Fibroblast of skin of right biceps (primary cell): ENCODE measurements at places on chromosomes 1 and 21.
A peak's percentile ranks its signal among the peaks of the same experiment; 100 is the strongest.

DNA sequence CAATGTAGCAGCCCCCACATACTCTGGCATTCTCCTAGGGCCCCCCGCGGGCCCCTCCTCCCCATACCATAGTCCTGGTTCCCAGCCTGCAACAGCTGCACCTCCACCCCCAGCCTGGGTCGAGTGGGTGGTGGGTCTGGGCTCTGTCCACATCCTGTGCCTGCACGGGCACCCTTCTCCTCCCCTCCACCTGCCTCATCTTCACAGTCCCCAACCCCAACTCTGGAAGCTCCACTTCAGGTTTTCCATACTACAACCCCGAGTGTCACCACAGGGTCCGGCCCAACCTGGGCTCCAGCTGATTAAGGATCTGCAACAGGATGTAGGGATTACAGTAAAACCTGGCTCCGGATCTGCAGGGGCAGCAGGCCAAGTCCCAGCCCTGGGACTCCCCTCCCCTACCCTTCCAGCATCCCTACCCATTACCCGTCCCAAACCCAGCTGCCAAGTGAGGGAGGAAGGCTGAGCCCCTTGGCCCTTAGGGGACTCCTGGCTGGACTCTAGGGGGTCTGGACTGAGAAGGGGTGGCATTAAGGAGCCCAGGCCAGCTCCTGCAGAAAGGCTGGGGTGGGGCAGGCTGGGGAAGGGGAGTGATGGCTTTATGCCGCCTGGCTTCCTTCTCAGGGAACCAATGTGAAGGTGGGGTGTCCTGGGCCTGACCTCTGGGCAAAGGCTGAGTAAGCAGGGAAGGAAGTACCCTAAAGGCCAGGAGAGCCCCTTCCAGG lies 116.8 kb downstream of the CASZ1 start:
- peak; percentile 70 for DNase-seq

DNA sequence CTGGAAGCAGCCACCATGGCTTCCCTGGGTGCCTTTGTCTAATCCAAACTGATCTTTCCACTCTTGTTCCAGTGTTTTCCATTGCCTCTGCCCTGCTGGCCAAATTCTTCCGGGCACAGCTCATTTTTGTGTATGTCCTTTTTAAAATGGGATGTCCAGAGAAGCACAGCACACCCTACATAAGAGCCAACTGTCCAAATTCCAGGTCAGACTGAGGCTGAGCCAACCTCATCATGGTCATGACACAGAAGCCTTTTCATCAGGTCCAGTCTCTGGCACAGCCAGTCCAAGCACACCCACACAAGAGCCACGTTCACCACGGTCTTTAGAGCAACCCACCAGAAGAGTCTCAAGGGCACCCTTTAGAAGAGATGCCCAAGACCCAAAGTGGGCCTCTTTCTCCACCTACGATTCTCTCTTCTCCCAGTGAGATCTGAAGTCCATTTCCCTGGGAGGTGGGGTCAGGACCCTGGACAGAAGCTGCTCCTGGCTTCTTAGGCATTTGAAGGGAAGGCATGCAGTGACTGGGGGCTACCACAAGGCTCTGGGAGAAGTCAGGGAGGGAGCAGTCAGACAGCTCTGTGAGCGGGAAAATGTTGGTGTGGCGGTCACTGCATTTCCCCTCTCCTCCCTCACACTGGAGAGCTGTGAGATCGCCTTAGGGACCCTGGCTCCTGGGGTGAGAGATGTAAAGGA lies 53.2 kb downstream of the SYT2 start:
- DNase-seq, result peak; percentile 36

- DNase-seq, result peak; percentile 52
Measured at GRCh38 chr21:37373539-37373938, 7.0 kb downstream of the DYRK1A start.

DNA sequence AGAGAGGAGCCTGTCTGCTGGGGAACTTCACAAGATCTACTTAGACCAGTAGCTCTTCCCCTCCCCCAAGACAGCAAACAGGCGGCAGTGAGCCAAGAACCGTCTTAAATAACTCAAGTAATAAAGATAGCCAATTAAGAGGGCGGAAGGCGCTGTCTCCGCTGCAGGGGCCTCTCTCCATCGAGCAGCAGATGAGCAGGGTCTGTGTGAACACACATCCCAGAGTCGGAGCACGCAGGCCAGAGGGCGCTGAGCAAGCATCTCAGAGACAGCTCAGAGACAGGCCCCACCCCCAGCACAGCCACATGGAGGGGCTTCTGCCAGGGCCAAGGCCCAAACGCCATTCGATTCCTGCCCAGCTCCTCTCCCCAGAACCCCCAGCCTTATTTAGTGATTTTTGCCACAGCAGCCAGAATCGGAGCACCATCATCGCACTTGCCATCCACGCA lies 11.1 kb downstream of the IFFO2 start:
- DNase-seq, result peak; percentile 92

DNA sequence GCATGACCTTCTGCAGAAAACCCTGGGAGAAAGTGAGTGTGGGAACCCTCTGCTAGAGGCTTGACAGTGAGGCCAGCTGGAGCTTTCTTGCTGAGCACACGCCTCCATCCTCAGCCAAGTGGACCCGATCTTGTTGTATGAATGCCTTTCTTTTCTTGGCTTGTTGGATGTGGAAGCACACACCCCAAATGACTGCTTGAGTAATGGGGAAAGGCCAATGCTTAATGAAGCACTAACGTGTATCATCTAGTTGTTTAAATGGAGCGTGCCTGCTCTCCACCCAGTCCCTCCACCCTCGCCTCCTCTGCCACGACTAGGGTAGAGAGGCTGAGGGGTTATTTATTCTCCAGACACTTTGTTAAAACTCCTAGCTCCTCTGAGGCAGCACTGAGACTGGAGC lies 54.3 kb upstream of the IKBKE start:
- DNase-seq, result no peak

GRCh38 chr1:35261412-35262120 lies 6.9 kb upstream of the ZMYM4 start:
- DNase-seq, result no peak
